SK-N-SH (cell line): ENCODE measurements at places on chromosomes 7 and 10. TPM values are rescaled to one million over a fixed set of nuclear protein-coding genes. Genes with fewer than 3 reads are reported as not detected.
A peak's percentile ranks its signal among the peaks of the same experiment; 100 is the strongest.

TMEM213 gene
- polyA plus RNA-seq, result not detected in 2 replicates

GRCh38 chr10:13051126-13051694 lies 48.8 kb upstream of the OPTN start:
- no peak overlapping the region for H3K4me3 ChIP-seq
- no peaks in the 10 kb centered on the region for H3K4me1 ChIP-seq
- no peak for DNase-seq
- H3K27ac ChIP-seq, result no peak overlapping the region
- H3K36me3 ChIP-seq, result no peaks in the 10 kb centered on the region
- no peaks in the 10 kb centered on the region for H3K27me3 ChIP-seq

- H3K4me3 ChIP-seq, result no peak overlapping the region
- no peaks in the 10 kb centered on the region for H3K4me1 ChIP-seq
- H3K27ac ChIP-seq, result no peak overlapping the region
- DNase-seq, result no peak
Observed at GRCh38 chr7:89027781-89028180, 232.2 kb upstream of the TEX47 start.

DNA sequence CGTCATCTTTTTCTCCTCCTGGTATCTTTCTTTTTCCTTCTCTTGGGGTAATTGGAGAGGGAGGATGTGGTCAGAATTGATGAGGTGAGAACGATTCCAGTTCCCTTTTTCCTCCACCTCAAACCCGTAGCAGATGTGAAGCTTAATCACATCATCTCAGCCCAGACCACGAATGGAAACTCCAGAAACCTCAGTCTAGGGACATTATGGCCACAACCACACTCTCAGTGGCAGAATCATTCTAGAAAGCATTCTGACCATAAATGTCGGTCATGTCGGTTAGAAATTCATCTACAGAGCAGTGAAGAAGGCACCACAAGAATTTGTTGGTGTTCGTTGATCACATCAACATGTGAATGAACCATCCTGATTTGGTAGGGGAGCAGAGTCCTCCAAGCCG lies 78.7 kb downstream of the GATA3 start:
- H3K27ac ChIP-seq, result no peak overlapping the region
- no peak for DNase-seq
- no peak overlapping the region for H3K4me3 ChIP-seq
- H3K27me3 ChIP-seq, result no peaks in the 10 kb centered on the region
- H3K4me1 ChIP-seq, result peaks cover under 1% of the 10 kb centered on the region; the same call in 1 of the 2 replicates

GRCh38 chr10:35040760-35041501 lies 49.2 kb downstream of the CUL2 start:
- no peak overlapping the region for H3K4me3 ChIP-seq
- DNase-seq, result no peak
- H3K4me1 ChIP-seq, result no peaks in the 10 kb centered on the region
- peaks cover 50% of the 10 kb centered on the region for H3K36me3 ChIP-seq
- peak overlapping the region; percentile 83 for H3K27ac ChIP-seq
- no peaks in the 10 kb centered on the region for H3K27me3 ChIP-seq

DNA sequence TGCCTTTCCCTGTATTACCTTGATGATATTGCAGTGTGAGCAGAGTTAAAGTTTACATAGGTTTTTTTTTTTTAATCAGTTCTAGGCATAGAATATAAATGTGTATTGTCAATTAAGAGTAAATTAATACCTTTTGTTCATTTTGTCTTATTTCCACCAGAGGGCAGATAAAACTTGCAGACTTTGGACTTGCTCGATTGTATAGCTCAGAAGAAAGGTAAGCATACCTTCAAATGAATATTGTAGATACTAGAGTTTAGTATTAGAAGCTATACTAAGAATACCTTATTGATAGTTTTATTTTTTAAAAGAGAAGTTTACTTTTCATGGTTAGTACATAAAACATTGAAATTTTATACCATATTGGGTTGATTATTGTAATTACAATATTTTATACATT lies 86.8 kb downstream of the MPLKIP start:
- H3K27me3 ChIP-seq, result no peaks in the 10 kb centered on the region
- DNase-seq, result no peak
- no peak overlapping the region for H3K27ac ChIP-seq
- H3K4me1 ChIP-seq, result no peaks in the 10 kb centered on the region

SPAM1 gene
- not detected in 2 replicates for polyA plus RNA-seq

GRCh38 chr10:95335933-95336699 lies 45.3 kb upstream of the PDLIM1 start:
- no peak overlapping the region for H3K27ac ChIP-seq
- no peak overlapping the region for H3K4me3 ChIP-seq
- 0 out of 2 replicates have a peak, but pooled peaks cover 10% of the 10 kb centered on the region for H3K4me1 ChIP-seq
- no peaks in the 10 kb centered on the region for H3K36me3 ChIP-seq
- DNase-seq, result no peak

TCERG1L gene
- not detected in 2 replicates for polyA plus RNA-seq

OPALIN gene
- polyA plus RNA-seq, result not detected in 2 replicates

BLOC1S2 gene
- polyA plus RNA-seq, result 29.1 and 30.4 TPM in 2 replicates

DNA sequence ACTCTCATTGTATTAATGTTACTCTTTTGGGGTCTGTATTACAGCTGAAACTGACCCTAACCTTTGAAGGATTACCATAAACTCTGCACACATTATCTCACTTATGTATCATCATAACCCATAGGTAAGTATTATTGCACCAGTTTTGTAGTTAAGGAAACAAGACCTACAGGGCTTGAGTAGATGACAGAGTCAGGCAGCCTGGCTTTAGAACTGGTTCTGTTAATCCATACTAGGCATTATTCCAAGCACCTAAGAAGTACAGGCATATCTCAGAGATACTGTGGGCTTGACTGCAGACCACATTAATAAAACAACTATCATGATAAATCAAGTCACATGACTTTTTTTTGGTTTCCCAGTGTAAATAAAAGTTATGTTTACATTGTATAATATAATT lies 17.1 kb upstream of the AKR1B1 start:
- H3K27me3 ChIP-seq, result no peaks in the 10 kb centered on the region
- H3K27ac ChIP-seq, result no peak overlapping the region

GRCh38 chr10:5518143-5518542 lies 6.6 kb upstream of the CALML3 start:
- DNase-seq, result no peak
- H3K27ac ChIP-seq, result no peak overlapping the region
- no peaks in the 10 kb centered on the region for H3K36me3 ChIP-seq
- H3K4me3 ChIP-seq, result no peak overlapping the region

DNA sequence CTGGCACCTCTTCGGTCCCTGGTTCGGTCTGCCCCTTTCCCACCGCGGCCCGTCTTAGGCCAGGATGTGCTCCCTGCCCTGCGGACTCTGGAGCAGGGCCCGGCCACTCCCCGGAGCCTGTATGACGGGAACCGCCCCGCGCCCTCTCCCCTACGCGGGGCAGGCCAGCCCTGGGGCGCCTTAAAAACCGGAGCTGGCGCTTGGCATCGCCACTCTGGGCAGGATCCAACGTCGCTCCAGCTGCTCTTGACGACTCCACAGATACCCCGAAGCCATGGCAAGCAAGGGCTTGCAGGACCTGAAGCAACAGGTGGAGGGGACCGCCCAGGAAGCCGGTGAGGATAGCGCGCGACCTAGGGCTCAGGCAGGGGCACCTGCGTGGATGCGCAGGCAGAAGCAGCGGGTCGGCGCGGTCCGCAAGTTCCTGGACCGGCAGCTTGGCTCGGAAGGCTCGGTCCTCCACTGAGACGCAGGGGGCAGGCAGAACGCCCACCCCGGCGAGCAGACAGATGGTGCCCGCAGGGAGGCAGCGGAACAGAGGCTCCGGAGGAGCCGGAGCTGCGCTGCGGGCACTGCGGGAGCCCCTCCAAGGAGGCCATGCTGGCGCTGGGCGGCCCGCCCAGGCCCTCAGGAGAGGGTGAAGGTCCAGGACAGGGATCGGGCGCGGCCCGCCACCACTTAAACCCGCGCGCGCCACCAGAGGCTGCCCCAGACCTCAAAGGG lies at the start of gene ADIRF:
Gene ADIRF, plus strand, starts transcription at position 212 of the 723 bp plus-strand sequence. Its CDS starts 63 bp downstream, at position 275.
- no peak within 1 kb of the TSS for H3K4me3 ChIP-seq
- H3K4me1 ChIP-seq, result no peaks in the 10 kb centered on the region
- H3K36me3 ChIP-seq, result no peaks in the 10 kb centered on the region
- no peaks in the 10 kb centered on the region for H3K27me3 ChIP-seq

DNA sequence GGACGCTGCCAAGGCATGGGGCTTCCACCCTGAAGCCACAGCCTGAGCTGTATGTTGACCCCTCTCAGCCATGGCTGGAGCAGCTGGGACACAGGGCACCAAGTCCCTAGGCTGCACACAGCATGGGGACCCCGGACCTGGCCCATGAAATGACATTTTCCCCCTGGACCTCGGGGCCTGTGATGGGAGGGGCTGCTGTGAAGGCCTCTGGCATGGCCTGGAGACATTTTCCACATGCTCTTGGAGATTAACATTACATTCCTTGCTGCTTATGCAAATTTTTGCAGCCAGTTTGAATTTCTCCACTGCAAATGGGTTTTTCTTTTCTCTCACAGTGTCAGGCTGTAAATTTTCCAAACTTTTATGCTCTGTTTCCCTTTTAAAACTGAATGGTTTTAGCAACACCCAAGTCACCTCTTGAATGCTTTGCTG lies 463.6 kb downstream of the ZWINT start:
- no peaks in the 10 kb centered on the region for H3K27me3 ChIP-seq
- no peaks in the 10 kb centered on the region for H3K36me3 ChIP-seq
- no peak overlapping the region for H3K27ac ChIP-seq
- H3K4me1 ChIP-seq, result no peaks in the 10 kb centered on the region
- H3K4me3 ChIP-seq, result no peak overlapping the region

DNA sequence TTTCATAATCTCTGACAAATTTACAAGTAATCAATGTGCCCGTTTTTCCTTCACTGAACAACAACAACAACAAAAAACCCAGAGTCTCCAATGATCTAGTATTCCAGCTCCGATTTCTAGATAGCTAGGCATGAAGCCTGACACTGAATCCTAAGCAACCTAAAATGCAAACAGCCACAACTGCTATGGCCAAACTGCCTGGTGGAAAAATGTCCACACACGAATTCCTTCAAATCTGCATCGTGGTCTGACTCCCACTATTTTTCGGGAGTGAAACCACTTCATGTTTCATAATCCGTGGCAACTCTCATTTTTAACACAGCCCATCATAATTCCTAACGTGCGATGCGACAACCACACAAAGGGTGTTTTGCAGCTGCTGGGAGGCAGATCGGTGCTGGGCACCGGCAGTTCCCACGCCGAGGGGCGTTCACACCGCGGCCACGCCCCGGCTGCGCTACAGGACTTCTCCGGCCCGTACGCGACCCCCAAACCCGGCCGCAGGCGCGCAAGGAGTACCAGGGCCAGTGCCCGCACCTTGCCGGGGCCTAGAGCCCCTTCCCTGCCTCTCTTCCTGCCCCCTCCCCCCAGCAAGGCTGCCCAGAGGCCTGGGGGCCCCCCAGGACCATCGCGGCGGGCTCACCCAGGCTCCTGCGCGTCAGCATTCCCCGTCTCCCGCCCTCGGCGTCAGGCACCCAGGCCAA lies 814 bp downstream of the RUFY2 start:
- H3K4me1 ChIP-seq, result no peaks in the 10 kb centered on the region; the same call in 1 of the 2 replicates
- H3K4me3 ChIP-seq, result peak overlapping the region; percentile 79
- peak; percentile 84 for DNase-seq
- H3K36me3 ChIP-seq, result peaks cover 11% of the 10 kb centered on the region
- peak overlapping the region; percentile 89 for H3K27ac ChIP-seq

- no peak overlapping the region for H3K4me3 ChIP-seq
- H3K36me3 ChIP-seq, result no peaks in the 10 kb centered on the region
- H3K27ac ChIP-seq, result no peak overlapping the region
- peaks cover 4% of the 10 kb centered on the region for H3K4me1 ChIP-seq
- H3K27me3 ChIP-seq, result no peaks in the 10 kb centered on the region
Observed at GRCh38 chr10:60757420-60757895, 20.8 kb upstream of the CDK1 start.

DNA sequence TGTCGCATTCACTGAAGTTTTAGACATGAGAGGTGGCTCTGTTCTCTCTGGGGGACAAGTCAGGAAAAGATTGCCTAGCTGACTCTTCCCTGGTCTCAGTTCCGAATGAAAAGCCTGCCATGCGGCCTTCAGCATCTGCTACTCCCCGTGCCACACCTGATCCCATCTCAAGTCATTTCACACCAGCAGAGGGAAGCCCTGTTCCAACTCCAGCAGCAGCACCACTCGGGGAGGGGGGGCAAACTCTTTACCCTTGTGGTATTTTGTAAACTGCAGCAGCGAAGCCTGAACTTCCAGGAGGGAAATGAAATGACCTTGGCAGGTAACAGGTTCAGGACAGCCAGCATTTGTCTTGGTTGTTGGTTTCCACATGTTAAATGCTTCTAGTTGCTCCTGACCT lies 13.8 kb downstream of the LRRC4 start:
- H3K36me3 ChIP-seq, result peaks cover 27% of the 10 kb centered on the region
- H3K27me3 ChIP-seq, result no peaks in the 10 kb centered on the region
- peaks cover 24% of the 10 kb centered on the region; the same call in 1 of the 2 replicates for H3K4me1 ChIP-seq
- H3K4me3 ChIP-seq, result no peak overlapping the region
- no peak for DNase-seq

C10orf53 gene
- 0.03 TPM in 1 of 2 replicates, not detected in the other for polyA plus RNA-seq

TRIM50 gene
- polyA plus RNA-seq, result not detected in 2 replicates

DNA sequence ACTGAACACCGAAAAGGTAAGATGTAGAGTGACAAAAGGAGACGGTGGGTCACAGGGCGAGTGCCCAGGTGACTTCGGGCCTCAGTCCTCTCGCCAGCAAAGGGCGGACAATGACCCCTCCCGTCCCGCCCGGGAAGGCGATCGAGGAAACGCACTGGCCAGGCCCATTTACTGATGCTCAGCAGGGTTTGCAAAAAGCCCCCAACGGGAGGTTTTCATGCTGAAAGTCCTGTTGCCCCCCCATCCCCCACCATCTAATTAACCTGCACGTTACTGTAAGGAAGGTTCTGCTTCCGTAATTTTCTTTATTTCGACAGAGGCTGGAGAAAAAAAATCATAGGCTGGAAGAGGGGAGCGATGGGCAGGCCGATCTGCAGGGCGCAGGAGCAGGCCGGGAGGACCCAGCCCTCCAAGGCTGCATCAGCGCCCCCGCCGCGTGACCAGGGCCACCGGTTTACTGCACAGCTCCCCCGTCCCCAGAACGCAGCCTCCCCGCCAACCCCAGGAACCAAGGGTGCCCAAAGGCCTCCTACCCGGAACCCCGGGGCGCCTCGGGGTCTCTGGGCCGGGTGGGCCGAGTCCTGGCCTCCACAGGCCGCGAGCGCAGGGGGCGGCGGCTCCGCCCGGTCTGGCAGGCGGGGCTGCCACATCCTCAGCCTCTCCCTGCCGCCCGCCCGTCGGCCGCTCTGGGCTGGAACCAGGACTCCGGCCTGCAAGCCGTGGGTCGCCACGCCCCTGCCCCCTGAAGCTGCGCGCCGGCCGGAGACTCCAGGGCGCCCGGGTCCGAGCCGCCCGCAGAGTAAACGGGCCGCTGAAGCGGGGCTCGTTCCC lies 613 bp downstream of the OAT start:
- H3K27ac ChIP-seq, result peak overlapping the region; percentile 70
- peak; percentile 83 for DNase-seq
- peaks cover 14% of the 10 kb centered on the region; the same call in 1 of the 2 replicates for H3K27me3 ChIP-seq
- H3K4me3 ChIP-seq, result peak overlapping the region; percentile 87
- H3K4me1 ChIP-seq, result peaks cover 6% of the 10 kb centered on the region; the same call in 1 of the 2 replicates

HABP2 gene
- not detected in 2 replicates for polyA plus RNA-seq
